Activated CD4-positive, alpha-beta memory T cell treated with anti-CD3 and anti-CD28 coated beads for 36 hours (primary cell): ENCODE measurements at places on chromosomes 2 and 18.

- no peak overlapping the region for H3K4me3 ChIP-seq
- no peaks in the 10 kb centered on the region for H3K4me1 ChIP-seq
- DNase-seq = no peak
- H3K36me3 ChIP-seq = no peaks in the 10 kb centered on the region
- H3K27me3 ChIP-seq = no peaks in the 10 kb centered on the region
Observed at GRCh38 chr18:30683836-30684235, 358.7 kb downstream of the DSC3 start.

GRCh38 chr2:211568439-211568838 lies 970.2 kb downstream of the ERBB4 start:
- H3K27ac ChIP-seq = no peak overlapping the region
- no peak for DNase-seq
- H3K4me3 ChIP-seq = no peak overlapping the region
- H3K4me1 ChIP-seq = no peaks in the 10 kb centered on the region
- no peaks in the 10 kb centered on the region for H3K27me3 ChIP-seq

- H3K4me3 ChIP-seq = no peak overlapping the region
- no peaks in the 10 kb centered on the region for H3K4me1 ChIP-seq
- DNase-seq = no peak
- no peaks in the 10 kb centered on the region for H3K36me3 ChIP-seq
- no peak overlapping the region for H3K27ac ChIP-seq
Observed at GRCh38 chr2:236857246-236857645, 228.4 kb upstream of the COPS8 start.

- H3K27me3 ChIP-seq = no peaks in the 10 kb centered on the region
- H3K4me1 ChIP-seq = peaks cover 54% of the 10 kb centered on the region
- peaks cover 37% of the 10 kb centered on the region for H3K36me3 ChIP-seq
- H3K4me3 ChIP-seq = no peak overlapping the region
Observed at GRCh38 chr2:229856413-229856812, 65.4 kb downstream of the TRIP12 start.

DNA sequence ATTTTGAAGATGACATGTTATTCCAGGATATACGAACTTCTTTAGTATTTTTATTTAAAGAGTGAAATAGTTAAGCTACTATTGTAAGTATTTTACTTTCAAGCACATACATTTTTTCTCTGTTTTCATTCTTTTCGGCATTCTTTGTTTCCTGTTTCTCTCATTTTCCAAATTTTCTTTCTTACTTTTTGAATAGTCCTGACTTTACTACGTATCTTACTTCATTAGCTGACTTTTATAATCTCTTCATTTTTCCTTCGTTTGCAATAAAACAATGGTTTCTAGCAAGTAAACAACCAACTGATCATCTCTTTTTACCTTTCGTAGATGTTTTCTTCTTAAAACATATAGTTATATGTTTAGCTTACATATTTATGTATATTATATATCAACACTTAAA lies 11.8 kb downstream of the CAVIN2 start:
- H3K4me3 ChIP-seq = no peak overlapping the region
- H3K36me3 ChIP-seq = no peaks in the 10 kb centered on the region
- H3K27ac ChIP-seq = no peak overlapping the region
- no peaks in the 10 kb centered on the region for H3K4me1 ChIP-seq

- H3K36me3 ChIP-seq = peaks cover 38% of the 10 kb centered on the region
- no peaks in the 10 kb centered on the region for H3K27me3 ChIP-seq
- DNase-seq = no peak
- H3K4me3 ChIP-seq = no peak overlapping the region
Observed at GRCh38 chr18:46832849-46833248, 76.0 kb upstream of the ST8SIA5 start.

DNA sequence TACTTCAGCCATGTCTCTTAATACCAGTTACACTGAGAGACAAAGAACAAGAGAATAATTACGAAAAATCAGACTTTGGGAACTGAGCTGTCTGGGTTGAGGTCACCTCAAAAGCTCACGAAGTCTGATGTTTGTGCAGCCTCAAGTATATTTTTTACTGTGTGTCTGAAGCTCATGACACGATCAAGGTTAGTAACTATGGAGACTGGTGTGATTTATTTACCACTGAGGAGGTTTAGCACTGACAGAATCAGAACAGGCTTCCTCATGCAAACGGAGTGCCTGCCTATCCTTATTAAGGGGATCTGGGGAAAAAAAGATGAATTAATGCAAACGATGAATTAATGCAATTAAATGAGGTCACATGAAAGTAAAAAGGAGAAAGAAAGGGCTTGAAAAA lies 61.1 kb upstream of the RAPH1 start:
- no peaks in the 10 kb centered on the region for H3K36me3 ChIP-seq
- H3K4me1 ChIP-seq = peaks cover 23% of the 10 kb centered on the region
- no peak for DNase-seq
- peaks cover 3% of the 10 kb centered on the region for H3K27me3 ChIP-seq
- no peak overlapping the region for H3K27ac ChIP-seq

DNA sequence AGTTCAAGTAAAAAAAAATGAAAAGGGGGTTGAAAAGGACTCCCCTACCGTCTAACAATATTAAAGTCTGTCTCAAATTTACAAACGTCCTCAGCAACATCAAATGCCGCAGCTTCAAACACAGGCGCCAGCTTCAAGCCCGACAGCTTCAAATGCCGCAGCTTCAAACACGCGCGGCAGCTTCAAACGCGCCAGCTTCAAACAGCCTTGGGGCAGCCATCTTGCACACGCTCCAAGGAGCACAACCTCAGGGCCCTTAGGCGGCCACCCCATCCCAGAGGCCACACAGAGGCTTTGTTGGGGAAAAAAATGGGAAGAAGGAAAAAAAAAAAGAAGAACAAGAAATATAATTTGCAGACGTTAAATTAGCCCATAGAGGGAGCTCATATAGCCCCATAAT lies 244.4 kb upstream of the VRK2 start:
- H3K27ac ChIP-seq = no peak overlapping the region
- no peak overlapping the region for H3K4me3 ChIP-seq
- no peak for DNase-seq
- no peaks in the 10 kb centered on the region for H3K4me1 ChIP-seq
- H3K36me3 ChIP-seq = peaks cover 3% of the 10 kb centered on the region
- H3K27me3 ChIP-seq = no peaks in the 10 kb centered on the region

GRCh38 chr2:204331988-204332387 lies 213.3 kb upstream of the PARD3B start:
- peaks cover 7% of the 10 kb centered on the region for H3K27me3 ChIP-seq
- no peaks in the 10 kb centered on the region for H3K36me3 ChIP-seq
- H3K4me1 ChIP-seq = no peaks in the 10 kb centered on the region
- DNase-seq = no peak
- no peak overlapping the region for H3K27ac ChIP-seq
- H3K4me3 ChIP-seq = no peak overlapping the region

- DNase-seq = no peak
- H3K36me3 ChIP-seq = no peaks in the 10 kb centered on the region
- H3K4me3 ChIP-seq = peak overlapping the region; percentile 33
- peaks cover 19% of the 10 kb centered on the region for H3K27me3 ChIP-seq
- H3K27ac ChIP-seq = no peak overlapping the region
Observed at GRCh38 chr2:127024769-127025358, 82.1 kb downstream of the BIN1 start.

DNA sequence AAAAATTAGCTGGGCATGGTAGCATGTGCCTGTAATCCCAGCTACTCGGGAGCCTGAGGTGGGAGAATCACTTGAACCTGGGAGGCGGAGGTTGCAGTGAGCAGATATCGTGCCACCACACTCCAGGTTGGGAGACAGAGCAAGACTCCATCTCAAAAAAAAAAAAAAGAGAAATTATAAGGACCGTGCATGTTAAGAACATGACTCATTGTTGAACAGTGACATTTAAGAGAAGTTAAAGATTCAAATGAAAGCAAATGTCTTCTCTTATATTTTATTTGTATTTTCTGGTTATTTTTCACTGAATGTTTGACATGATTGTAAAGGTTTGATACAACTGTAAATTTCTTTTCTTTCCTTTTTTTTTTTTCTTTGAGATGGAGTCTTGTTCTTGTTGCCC lies 69.6 kb downstream of the APLF start:
- H3K27me3 ChIP-seq = no peaks in the 10 kb centered on the region
- H3K4me3 ChIP-seq = no peak overlapping the region
- peaks cover 8% of the 10 kb centered on the region for H3K36me3 ChIP-seq
- no peak overlapping the region for H3K27ac ChIP-seq
- DNase-seq = no peak

DNA sequence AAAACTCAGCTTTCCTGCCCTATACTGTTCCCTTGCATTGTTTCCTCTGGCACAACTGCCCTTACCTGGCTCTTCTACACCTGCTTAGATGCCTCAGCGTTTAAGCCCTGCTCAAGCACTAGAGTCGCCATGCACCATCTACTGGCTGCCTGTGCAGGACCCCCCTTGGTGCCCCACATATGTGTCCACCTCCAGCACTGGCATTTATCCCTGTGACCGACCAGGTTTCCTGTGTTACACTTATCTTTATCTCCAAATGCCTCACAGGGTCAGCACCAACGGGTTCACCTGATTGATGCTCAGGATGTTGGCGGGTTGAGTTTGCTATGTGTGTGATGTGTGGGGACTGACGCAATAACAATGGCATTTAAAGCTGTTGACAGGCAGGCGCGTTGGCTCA lies 177.5 kb downstream of the TMEM18 start:
- no peaks in the 10 kb centered on the region for H3K27me3 ChIP-seq
- H3K36me3 ChIP-seq = no peaks in the 10 kb centered on the region
- DNase-seq = no peak

GRCh38 chr18:7789856-7790552 lies 222.9 kb downstream of the PTPRM start:
- H3K27ac ChIP-seq = no peak overlapping the region
- no peak overlapping the region for H3K4me3 ChIP-seq
- no peak for DNase-seq
- H3K36me3 ChIP-seq = no peaks in the 10 kb centered on the region
- no peaks in the 10 kb centered on the region for H3K27me3 ChIP-seq
- H3K4me1 ChIP-seq = no peaks in the 10 kb centered on the region

- no peak for DNase-seq
- no peak overlapping the region for H3K4me3 ChIP-seq
- no peaks in the 10 kb centered on the region for H3K27me3 ChIP-seq
- H3K27ac ChIP-seq = no peak overlapping the region
- H3K4me1 ChIP-seq = no peaks in the 10 kb centered on the region
Observed at GRCh38 chr2:205574001-205574400, 108.3 kb upstream of the NRP2 start.

DNA sequence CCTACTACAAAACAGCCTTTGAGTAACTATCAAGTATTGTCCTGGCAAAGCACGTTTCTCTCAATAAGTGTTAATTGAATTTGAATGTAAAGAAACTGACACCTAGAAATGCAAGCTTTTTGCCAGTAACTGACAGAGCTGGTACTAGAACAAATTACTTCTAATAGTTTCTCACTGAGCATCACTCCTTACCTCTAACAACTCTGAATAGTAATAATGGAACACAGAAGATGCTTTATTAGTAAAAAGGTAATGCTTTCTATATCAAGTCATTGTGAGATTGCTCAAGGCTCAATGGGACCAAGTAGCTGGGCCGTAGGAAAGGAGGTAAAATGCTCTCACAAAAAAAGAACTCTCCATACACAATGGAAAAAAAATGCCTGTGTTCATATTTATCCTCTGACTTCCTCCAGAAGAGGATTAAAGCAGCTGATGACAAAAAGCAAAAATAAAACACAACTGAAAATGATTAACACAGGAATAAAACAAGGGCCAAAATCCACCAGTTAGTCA lies 11.8 kb downstream of the RASGRP3 start:
- no peak overlapping the region for H3K4me3 ChIP-seq
- peaks cover 13% of the 10 kb centered on the region for H3K27me3 ChIP-seq
- DNase-seq = no peak
- peaks cover 8% of the 10 kb centered on the region for H3K36me3 ChIP-seq
- peaks cover 38% of the 10 kb centered on the region for H3K4me1 ChIP-seq

DNA sequence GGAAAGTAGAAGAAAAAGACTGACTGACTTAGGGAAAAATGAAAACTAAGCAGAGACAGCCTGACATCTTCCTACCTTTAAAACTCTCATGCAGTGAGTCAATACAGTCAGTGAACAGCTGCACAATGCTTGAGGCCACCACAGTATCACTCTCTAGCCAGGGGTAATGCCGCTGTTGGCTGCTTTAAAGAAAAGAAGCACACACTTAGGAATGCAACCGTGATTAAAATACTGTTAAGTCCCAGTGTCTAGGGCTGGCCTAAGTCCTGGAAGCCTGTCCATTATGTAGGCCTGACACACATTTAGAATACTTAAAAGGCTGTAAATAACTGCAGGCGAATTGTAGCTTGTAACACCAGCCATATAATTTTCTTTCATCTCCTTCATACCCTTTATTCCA lies 50.7 kb downstream of the SIGLEC15 start:
- H3K4me3 ChIP-seq = no peak overlapping the region
- DNase-seq = no peak
- peaks cover 35% of the 10 kb centered on the region for H3K4me1 ChIP-seq
- no peaks in the 10 kb centered on the region for H3K27me3 ChIP-seq
- H3K36me3 ChIP-seq = peaks cover 52% of the 10 kb centered on the region

- H3K27ac ChIP-seq = no peak overlapping the region
- no peak overlapping the region for H3K4me3 ChIP-seq
Observed at GRCh38 chr2:134080386-134081089, 173.3 kb upstream of the MGAT5 start.

GRCh38 chr2:100182494-100183361 lies 40.3 kb upstream of the AFF3 start:
- no peak overlapping the region for H3K27ac ChIP-seq
- H3K4me3 ChIP-seq = no peak overlapping the region
- peaks cover 2% of the 10 kb centered on the region for H3K27me3 ChIP-seq
- no peaks in the 10 kb centered on the region for H3K36me3 ChIP-seq
- H3K4me1 ChIP-seq = no peaks in the 10 kb centered on the region

DNA sequence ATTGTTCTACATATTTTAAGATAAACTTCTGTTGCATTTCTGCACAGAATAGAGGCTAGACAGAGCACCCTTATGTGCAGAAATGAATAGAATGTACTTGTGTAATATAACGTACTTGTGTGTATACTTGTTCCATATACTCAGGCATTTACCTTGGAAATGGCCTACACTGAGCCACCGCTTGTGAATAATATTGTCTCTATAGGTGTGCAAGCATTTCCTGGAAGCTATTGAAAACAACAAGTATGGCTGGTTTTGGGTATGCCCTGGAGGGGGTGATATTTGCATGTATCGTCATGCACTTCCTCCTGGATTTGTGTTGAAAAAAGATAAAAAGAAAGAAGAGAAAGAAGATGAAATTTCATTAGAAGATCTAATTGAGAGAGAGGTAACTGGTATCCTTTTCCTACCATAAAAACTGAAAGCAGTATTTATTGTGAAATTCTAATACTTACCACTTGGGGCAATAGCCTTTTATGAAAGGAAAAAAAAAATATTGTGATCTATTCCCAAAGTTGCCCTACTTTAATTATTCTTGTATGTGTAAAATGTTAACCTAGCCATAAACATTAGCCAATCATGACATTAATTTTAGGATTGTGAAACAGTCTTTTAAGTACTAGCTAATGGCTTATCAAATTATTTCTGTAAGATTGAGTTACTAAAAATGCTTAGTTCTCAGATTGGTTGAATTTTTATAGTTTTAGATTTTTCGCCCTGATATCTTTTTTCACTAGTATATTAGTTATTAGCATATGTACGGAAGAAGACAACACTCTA lies 18.0 kb downstream of the ZC3H15 start:
- H3K4me3 ChIP-seq = no peak overlapping the region
- H3K36me3 ChIP-seq = peaks cover 52% of the 10 kb centered on the region
- DNase-seq = no peak
- H3K4me1 ChIP-seq = peaks cover 7% of the 10 kb centered on the region
